ENCODE measurements at places on chromosomes 5 and 9.

DNA sequence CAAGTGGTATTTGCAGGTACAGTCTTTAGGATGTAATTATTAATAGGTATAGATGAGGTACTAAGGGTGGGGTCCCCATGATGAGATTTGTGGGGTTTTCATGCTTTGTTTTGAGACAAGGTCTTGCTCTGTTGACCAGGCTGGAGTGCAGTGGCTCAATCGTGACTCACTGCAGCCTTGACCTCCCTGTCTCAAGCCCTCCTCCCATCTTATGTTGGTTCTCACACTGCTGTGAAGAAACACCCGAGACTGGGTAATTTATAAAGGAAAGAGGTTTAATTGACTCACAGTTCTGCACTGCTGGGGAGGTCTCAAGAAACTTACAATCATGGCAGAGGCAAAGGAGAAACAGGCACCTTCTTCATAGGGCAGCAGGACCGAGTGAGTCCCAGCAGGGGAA, 217.5 kb downstream of the CDK5RAP2 start:
- no peak for DNase-seq

GRCh38 chr9:83144492-83144891, 81.5 kb upstream of the RASEF start:
- no peak for DNase-seq

DNA sequence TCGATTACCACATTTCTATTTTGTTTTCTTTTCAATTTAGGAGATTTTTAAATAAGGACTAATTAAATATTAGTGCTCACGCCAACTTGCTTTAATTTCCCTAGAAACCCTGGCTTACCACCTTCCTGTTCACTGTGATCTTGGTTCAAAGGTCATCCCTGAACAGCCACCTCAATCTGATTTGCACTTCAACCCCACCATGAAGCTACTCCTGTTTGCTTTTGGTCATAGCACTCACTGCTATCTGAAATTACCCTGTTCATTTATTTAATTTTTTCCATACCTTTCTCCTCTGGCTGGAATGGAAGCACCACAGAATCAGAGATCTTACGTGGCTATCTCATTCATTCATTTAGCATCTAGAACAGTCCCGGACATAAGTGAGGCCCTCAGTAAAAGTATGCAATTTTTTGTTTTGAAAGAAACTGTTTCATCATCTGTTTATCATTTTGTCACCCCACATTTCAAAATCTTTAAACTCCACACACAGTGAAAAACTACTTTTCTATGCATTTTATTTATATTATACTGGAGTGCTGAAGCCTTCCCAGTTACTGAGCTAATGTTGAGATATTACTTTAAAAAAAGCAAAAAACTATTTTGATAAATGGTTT, 17.2 kb upstream of the ADAMTSL1 start:
- DNase-seq: no peak

- no peak for DNase-seq
Measured at GRCh38 chr5:134387443-134387842, 16.1 kb downstream of the UBE2B start.

- DNase-seq: no peak
Measured at GRCh38 chr5:103901885-103902284, 339.3 kb upstream of the NUDT12 start.

- no peak for DNase-seq
Measured at GRCh38 chr5:7717691-7718090, 133.2 kb downstream of the CFAP90 start.

GRCh38 chr5:138468966-138469539, 3.8 kb downstream of the EGR1 start:
- DNase-seq: no peak

GRCh38 chr9:97237951-97238889, 69.2 kb upstream of the CCDC180 start:
- DNase-seq: no peak

GRCh38 chr9:35658968-35659220, 802 bp downstream of the CCDC107 start:
- DNase-seq: no peak

GRCh38 chr5:75509956-75510355, 1.5 kb downstream of the CERT1 start:
- DNase-seq: no peak

DNA sequence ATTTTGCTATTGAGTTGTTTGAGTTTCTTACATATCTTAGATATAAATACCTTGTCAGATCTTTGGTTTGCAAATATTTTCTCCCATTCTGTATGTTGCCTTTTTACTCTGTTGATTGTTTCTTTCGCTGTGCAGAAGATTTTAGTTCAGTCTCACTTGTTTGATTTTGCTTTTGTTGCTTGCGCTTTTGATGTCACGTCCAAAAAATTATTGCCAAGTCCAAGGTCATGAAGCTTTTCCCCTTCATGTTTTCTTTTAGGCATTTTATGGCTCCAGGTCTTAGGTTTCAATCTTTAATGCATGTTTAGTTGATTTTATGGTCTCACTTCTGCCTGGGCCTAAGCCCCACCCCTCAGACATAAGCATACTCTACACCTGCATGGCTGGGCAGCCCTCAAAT, 131.5 kb upstream of the TNC start:
- DNase-seq: no peak

DNA sequence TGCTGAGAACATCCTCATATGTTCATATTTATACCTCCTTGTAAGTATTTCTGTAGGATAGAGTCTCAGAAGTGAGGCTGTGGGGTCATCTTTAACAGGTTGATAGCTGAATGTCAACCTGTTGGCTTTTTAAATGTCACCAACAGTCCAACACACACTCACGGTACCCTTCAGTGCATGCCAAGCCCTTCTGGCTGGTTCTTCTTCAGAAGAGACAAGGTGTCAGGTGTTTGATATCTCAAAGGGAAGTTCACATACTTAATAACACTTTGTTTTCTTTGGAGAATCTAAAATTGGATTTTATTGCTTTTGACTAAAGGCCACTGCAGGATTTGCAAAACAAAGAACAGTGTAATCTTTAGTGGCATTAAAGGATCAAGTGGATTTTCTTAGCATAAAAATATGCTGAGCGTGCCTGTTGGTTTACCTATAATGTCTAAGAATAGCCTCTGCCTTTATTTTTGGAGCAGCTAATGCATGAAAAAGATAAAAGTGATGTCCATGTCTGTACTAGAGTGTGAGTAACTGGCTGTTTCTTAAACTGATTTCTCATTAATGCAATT, 58.2 kb downstream of the RGS3 start:
- no peak for DNase-seq

DNA sequence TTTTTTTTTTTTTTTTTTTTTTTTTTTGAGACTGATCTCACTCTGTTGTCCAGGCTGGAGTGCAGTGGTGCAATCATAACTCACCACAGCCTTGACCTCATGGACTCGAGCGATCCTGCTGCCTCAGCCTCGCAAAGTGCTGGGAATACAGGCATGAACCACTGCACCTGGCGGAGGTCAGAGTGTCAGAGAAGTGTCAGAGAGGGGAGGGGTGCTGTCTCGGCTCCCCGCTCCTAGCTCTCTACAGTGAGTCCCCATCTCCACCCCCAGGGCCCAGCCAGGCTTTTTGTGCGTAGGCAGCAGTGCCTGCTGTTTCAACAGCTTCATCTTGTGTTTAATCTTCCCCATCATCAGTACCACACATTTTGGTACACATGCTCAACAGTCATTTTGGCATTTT, 38.3 kb downstream of the SAR1B start:
- DNase-seq: no peak

DNA sequence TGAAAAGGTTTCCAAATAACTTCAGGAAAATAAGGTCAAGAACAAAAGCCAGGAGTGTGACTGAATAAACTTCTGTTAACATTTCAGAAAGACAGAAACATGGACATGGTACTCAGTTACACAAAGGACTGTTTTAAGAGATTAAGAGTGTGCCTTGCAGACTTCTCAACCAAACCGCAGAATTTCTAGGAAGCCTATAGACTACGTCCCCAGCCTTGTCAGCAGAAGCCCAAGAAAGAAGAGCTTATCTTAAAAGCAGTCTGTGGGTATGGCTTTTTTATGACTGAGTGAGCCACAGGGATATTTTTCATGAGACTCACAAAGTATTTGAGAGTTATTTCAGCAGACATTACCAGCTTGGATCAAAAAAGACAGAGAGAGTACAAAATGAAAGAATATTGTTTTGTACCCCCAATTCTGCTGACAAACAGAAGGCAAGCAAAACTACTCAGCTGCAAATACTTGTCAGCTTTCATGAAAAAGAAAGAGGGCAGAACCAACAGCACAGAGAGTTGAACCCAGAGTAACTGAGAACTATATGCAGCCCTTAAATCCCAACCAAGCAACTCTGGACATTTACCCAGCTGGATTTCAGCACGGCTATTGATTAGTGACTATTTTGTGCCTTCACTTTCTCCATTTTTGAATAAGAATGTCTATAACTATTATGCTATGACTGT, 711.0 kb upstream of the CTNND2 start:
- DNase-seq: no peak

DNA sequence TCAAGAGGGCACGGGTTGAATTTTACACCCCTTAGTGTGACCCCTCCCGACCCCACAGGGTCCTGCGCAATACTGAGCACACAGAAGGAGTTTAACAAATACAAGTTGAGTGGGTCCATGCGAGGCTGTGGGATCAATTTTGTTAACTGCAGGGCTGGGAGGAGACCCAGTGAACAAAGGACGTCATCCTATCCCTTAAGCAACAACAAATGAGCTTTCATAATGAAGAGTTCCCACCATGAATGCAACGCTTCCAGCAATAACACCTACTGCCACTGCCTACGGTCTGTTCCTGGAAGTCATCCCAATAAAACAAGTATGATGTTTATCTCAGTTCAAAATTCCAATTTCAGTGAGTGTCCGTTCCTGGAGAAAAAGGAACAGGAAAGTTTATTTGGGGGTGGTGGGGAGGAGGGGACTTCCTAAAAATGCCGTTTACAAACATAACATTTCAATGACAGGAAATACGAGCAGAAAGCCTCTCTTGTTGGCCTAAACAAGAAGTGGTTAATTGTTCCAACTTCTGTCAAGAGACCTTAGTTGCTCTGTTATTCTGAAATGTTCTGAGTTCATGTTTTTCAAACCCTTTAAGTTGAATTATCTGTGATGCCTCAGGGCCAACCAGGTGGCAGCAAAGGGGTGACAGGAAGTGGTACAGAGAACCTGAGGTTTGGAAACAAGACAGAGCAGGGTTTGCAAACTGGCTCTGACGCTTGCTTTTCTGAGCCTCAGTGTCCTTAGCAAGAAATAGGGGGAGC, 65.8 kb upstream of the PLPP6 start:
- DNase-seq: no peak

- peak; percentile 56 for DNase-seq
Measured at GRCh38 chr5:101678481-101679193, 617.4 kb downstream of the SLCO4C1 start.

GRCh38 chr5:93039888-93040287, 541.1 kb downstream of the NR2F1-AS1 start:
- DNase-seq: no peak

GRCh38 chr5:174459071-174459702, 265.2 kb upstream of the MSX2 start:
- DNase-seq: no peak

DNA sequence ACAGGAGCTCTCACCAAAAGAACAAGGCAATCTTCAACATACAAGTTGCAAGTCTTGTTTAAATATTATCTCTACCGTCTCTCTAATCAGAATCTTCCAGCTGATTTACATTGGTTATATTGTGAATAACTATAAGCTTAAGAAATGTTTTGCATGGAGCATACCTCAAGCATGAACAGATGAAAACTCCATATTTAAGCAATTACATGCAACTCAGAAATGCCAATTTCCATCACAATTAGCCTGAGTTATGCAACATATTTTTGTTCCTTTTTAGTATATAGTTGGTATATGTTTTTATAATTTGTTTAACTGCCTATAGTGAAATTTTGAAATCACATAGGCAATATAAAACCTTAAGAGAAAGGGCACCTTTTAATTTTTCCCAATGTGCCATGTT, 142.5 kb downstream of the DENND1A start:
- DNase-seq: no peak

GRCh38 chr5:179610903-179611265, 12.6 kb downstream of the HNRNPH1 start:
- no peak for DNase-seq

DNA sequence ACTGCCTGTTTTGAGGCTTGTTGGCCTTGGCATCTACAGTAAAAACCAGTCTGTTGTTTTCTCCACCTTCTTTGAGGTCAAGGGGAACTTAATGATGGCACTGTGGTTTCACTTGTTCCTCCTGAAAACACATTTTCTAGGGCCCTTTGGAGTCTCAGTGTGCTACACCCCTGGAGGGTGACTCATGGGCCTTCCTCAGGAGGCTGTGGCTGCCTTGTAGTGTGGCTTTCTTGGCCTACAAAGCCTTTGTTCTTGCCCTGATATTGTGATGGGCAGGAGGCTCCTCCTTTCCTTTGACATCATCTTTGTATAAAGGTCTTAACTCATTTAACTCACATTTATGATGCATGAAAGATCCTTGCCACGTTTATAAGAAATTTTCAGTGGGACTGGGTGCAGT, 56.3 kb upstream of the GPBP1 start:
- no peak for DNase-seq

- DNase-seq: no peak
Measured at GRCh38 chr5:95822043-95822541, 434 bp downstream of the GLRX start.

GRCh38 chr9:83521411-83521810, 16.8 kb downstream of the FRMD3 start:
- DNase-seq: no peak

DNA sequence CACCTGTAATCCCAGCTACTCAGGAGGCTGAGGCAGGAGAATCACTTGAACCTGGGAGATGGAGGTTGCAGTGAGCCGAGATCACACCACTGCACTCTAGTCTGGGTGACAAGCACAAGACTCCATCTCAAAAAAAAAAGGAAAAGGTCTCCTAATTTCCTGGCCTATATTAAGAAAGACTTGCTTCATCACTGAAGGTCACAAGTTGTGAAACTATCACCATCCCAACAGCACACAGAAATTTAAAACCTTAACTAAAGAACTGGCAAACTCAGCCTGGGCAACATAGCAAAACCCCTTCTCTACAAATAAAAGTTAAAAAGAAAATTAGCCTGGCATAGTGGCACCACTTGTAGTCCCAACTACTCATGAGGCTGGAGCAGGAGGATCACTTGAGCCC, 17.2 kb downstream of the FRMD3 start:
- no peak for DNase-seq

DNA sequence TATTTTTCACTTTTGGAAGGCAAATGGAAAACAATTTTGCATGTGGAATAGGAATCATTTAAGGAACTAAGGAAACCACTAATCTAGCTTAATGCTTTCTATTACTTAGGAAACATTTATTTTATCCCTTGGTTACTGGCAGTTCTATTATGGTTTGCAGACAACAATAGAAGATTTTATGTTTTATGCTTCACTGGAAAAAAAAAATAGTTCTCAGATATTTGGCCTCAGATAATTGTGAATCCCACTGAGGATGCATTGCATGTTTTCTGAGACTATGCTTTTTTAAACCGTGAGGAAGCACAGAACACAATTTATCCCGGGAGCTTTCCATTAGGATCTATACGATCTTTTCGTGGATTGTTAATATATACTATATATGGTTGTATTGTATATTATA, 356.9 kb downstream of the CSNK1G3 start:
- no peak for DNase-seq

DNA sequence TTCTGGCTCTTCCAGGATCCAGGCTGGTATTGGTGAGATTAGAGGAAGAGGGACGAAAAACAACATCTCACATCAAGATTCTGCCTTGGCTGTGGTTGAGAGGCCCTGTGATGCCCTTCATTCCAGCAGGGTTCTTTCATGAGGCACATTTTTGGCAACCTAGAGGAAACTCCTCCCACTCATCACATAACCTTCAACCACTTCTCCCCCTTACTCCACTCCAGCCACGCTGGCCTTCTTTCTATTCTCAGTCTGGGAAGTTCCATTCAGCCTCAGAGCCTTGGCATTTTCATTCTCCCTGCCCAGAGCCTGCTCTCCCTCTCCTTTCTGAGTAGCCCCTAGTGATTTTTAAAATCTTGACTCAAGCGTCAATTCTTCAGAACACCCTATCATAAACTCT, 337.5 kb downstream of the ZSWIM6 start:
- no peak for DNase-seq

Measured in iPS DF 19.7 (cell line).